CD4-positive, alpha-beta T cell treated with Interleukin-2 at 100 ng/mL for 4 hours (primary cell): ENCODE measurements at places on chromosomes 7 and 10.
A peak's percentile ranks its signal among the peaks of the same experiment; 100 is the strongest.

DNA sequence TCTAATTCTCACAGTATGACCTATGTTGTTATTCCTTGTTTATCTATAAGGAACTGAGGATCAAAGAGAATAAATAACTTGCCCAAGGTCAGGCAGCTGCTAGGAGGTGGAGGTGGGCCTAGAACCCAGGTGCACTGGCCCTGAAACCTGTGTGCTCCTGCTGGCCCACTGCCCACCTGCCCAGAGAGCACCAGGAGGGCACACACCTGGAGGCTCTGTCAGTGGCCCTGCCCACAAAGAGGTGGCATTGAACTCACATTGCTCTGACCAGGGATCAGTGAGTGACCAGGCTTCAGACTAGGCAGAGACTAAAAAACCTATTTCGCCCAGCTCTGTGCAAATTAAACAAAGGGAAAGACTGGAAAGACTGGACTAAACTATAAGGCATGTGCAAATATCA is 210.6 kb downstream of the TNS3 start:
- no peak for DNase-seq

- DNase-seq = peak; percentile 2
Observed at GRCh38 chr7:151806204-151806603, 70.7 kb downstream of the PRKAG2 start.

GRCh38 chr10:24916365-24916764 is 36.0 kb downstream of the PRTFDC1 start:
- no peak for DNase-seq

DNA sequence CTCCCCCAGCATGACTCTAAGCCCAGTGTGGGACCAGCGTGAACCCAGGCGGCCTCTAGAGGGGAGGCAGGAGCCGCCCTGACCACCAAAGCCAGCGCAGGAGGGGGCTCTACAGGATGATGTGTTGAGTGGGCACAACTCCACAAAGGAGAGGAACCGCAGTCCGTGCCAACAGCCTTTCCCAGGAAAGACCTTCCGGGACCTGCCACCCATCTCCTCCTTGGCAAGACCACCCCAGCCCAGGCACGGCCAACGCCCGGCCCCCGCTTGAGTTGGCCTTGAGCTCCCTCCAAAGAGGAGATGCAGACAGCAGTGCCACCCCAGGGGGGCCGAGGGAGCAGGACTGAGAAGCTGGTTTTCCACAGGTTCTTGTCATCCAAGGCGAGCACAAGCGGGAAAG is 38.9 kb downstream of the PTPRN2 start:
- DNase-seq = no peak
